ENCODE measurements at places on chromosomes 2 and 18.
A peak's percentile ranks its signal among the peaks of the same experiment; 100 is the strongest.

GRCh38 chr2:12293874-12294273, 422.9 kb upstream of the TRIB2 start:
- peak; percentile 88 for DNase-seq

GRCh38 chr18:32301976-32302743, 112.3 kb downstream of the MEP1B start:
- peak; percentile 56 for DNase-seq

DNA sequence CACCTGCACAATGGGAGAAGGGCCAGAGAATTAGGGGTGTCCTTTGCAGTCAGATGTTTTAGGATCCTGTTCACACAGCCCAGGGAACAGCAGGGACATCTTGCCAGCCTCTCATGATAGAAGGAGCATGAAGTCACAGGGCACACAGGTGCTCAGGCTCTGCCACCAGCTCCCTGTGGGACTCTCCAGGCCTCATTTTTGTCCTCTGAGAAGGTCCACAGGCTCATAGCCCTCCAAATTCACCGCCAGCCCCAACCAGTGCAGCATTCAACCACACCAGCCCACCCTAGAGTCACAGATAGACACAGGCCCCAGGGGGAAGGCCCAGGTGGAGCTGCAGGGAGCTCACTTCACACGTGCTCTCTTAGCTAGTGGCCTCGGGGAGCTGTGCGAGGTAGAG, 391.7 kb downstream of the TNS1 start:
- no peak for DNase-seq

GRCh38 chr2:15177103-15177502, 384.0 kb downstream of the NBAS start:
- DNase-seq, result peak; percentile 94

GRCh38 chr2:42567806-42568400, 529 bp upstream of the MTA3 start:
- DNase-seq, result no peak

All from activated CD4-positive, alpha-beta T cell treated with anti-CD3 and anti-CD28 coated beads, Interleukin-2, Interleukin-6, amounts not matched to agents 100 ng/mL and 50 ng/mL, durations not matched to agents 16 hours and 8 hours (primary cell).